ENCODE measurements at places on chromosomes 1 and 21.

DNA sequence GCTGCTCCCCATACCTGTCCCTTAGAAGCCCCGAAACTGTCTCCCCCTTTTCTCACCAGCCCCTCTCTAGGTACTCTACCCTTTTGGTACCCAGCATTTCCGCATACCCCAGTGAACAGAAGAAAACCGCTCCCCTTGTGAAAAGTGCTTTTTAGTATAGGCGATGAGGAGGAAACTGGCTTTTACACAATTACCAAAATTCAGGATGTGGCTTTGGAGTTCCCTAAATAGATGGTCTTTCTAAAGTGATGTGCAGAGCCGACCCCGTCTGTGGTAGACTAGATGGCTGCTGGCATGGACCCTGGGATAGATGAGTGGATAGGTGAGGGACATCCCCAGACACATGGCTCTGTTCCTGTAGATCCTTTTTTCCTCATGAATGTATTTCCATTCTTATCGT, 2.6 kb upstream of the PER3 start:
- DNase-seq: no peak

DNA sequence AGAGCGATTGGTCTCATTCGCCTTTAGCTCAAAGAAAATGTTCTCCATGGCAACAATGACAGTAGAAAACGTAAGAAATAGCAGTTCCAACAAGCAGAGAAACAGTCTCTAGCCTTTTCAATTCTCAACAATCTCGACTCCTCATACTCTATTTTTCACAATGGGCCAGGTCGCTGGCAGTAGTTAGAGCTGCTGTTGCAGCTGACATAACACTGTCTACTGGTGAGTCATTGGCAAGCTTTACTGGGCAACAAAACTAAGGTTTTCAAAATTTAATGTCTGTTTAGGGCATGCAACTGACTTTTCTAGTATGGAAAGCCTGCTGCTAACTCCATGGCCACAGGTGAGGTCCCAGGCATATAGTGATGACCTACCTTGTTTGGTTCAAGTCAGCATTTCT, 221.1 kb upstream of the KAZN start:
- no peak for DNase-seq

- DNase-seq: no peak
These were observed 37.2 kb downstream of the LRRC8C start for GRCh38 chr1:89670163-89670562.

GRCh38 chr1:234659538-234659937, 49.6 kb upstream of the IRF2BP2 start:
- DNase-seq: no peak

- DNase-seq: no peak
These were observed 961 bp upstream of the FUCA1 start for GRCh38 chr1:23869051-23869450.

DNA sequence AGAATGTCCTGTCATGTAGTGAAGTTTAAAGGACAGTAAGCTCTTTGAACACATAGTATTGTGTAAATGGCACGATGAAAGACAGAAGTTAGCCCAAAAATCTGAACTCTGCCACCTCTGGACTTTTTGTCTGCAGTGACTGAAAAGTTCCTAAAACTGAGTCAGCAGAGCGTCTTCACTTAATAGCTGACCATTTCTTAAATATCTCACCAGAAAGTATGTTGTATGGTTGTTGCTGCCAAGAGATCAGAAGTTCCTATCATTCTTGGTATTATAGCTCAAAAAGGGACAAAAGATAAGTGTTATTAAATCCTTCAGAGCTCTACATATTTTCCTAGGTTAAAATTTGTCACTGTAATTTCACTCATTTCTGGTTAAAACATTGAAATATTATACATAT, 1003.0 kb downstream of the TTLL7 start:
- no peak for DNase-seq

- no peak for DNase-seq
These were observed 6.0 kb downstream of the TXNIP start for GRCh38 chr1:145990249-145990855.

DNA sequence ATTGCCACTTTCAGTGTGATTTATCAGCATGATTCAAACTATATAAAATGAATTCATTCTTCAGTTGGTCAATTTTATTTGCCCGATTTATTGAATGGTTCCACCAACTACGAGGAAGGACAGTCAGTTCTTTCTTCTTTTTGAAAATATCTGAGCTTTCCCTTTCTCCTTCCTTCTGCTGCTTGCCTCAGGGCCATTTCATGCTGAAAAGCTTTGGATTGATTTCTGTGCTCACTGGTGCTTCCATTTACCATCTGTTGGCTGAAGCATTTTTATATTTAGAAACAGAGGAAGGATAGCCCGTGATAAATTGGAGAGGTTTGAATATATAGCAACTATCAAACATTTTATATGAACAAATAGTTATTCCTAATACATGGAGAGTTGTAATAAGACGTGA, 68.9 kb upstream of the ADAMTS5 start:
- no peak for DNase-seq

GRCh38 chr1:53559391-53559815, 100.2 kb downstream of the DMRTB1 start:
- DNase-seq: no peak

DNA sequence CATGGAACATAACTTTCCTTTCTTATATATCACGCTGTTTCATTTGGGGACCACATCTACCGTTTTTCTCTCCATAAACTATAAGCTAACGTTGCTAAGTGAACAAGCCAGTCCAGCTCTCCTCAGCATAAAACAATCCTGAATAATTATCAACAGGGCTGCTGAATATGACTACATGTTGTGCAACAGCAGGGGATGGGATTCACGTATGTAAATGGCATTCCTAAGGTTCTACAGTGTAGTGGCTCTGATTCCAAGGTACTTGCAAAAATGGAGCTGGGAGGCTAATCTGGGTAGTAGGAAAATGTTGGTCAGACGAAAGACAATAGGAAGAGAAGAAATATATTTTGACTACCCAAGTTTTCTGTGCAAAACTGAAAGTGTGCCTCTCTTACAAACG, 262.8 kb downstream of the RWDD3 start:
- DNase-seq: no peak

- DNase-seq: no peak
These were observed 67.3 kb downstream of the NOS1AP start for GRCh38 chr1:162136760-162137159.

- no peak for DNase-seq
These were observed 27.8 kb downstream of the RPAP2 start for GRCh38 chr1:92326681-92327080.

DNA sequence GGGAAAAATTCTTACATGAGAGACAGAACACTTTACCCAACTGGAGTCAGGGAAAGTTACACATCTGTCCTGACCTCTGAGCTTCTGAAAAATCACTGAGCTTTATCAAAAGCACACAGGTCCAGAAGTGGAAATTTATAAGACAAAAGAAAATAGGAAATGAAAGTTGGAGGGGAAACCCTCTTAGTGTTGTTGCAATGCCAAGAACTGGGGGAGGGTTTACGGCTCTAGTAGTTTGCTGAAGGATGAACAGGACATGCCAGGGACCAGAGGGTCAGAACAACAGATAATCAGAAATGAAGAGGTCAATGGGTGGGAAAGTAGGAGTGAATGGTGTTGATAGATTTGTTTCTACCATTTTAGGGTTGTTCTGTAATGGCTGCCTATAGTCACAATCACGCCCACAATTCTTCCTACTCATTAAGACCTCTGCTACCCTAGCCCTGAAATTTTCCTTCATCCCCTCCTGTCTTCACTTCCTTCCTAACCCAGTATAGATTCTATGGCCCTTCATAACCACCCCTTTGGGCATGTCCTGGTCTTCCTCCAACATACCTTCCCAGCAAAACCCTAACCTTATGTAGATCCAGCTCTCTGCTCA, 30.3 kb upstream of the FMOD start:
- no peak for DNase-seq

DNA sequence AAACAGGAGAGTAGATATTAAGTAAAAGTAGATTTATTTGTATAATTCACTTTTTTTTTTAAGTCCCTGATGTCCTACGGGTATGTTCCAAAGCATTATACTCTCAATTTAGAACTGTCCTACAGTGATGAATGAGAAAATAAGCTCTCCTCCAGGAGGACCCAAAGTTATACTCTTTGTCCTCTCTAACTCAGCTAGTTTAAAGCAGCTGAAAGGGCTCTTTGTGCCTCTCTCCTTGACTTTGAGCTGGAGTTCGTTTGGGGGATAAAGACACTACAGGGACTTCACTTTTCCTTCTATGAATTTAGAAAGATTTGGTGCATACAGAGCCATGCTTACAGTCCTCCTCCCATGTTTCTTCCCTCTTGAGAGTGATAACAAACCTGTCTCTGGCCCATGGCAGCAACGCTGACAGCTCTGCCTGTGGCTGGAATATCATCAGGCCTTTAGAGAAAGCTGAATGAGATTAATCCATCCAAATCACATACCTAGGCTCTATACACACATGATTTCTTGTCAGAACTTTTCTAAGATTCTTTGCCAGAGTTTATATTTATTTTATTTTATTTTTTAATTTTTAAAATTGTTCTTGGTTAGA, 134.3 kb downstream of the PIK3R3 start:
- no peak for DNase-seq

- DNase-seq: no peak
These were observed 80.5 kb downstream of the FAM78B start for GRCh38 chr1:166086113-166086883.

Data from stimulated activated CD4-positive, alpha-beta T cell treated with anti-CD3 and anti-CD28 coated beads, Interleukin-2, amount 100 ng/mL, for 48 hours (primary cell).